Nucleus accumbens (tissue), 56 donors: ENCODE measurements at places on chromosomes 6 and 20.

GRCh38 chr6:31972709-31973350 is 892 bp upstream of the DXO start:
- DNase-seq, result no peak

GRCh38 chr6:49553384-49553783 is 2.9 kb downstream of the C6orf141 start:
- DNase-seq, result no peak

DNA sequence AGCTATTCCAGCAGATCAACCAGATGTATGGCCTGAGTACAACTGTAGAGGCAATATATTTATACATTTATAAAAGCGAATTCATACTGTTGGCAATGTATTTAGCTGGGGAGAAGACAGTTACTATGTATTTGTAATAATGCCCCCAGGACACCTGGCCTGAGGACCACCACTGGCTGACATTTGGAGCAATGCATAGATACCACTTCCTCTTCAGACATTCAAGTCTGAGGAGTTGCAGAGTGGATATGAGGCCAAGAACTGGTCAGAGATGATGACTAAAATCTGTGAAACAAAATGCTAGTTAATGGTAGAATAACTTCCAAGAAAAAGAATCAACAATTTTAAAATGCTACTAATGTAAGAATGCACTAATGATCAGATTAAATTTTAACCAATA is 462.3 kb downstream of the CDC5L start:
- DNase-seq, result no peak

DNA sequence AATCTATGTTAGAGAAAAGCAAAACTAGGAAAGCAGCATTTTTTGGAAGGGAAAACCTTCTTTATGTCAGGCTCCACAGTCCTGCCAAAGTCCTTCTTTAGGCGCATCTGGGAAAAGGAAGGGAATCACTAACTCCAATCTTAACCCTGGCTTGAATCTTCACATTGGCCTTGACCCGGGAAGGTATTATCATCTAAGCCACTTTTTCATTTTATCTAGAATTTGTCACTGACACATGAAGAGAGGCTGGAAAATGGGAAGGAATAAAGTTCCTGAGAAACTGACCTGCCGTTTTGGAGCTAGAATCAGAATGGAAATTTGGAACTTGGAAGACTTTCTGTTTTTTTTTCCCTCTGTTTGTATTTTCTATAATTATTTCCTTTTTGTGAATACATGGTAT is 53.4 kb upstream of the UTRN start:
- DNase-seq, result no peak

- no peak for DNase-seq
Measured at GRCh38 chr6:7496266-7496875, 45.1 kb upstream of the DSP start.

DNA sequence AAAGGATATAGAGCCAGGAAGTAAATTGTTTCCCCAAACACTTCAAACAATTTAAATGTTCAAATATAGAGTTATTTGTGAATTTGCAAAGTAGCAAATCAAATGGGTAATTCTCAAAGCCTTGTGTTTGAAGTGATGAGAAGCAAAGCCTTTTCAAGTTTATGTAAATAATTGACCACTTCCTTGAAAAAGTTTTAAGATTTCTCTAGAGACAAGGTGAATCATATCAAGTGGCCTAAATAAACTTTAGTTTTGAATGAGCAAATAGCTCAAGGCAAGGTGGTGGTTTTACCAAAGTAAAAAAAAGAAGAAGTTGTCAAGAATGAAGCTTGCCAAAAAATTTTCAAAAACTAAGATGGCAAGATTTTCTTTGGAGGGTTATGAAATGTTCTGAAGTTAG is 42.6 kb upstream of the IFNGR1 start:
- DNase-seq, result no peak

DNA sequence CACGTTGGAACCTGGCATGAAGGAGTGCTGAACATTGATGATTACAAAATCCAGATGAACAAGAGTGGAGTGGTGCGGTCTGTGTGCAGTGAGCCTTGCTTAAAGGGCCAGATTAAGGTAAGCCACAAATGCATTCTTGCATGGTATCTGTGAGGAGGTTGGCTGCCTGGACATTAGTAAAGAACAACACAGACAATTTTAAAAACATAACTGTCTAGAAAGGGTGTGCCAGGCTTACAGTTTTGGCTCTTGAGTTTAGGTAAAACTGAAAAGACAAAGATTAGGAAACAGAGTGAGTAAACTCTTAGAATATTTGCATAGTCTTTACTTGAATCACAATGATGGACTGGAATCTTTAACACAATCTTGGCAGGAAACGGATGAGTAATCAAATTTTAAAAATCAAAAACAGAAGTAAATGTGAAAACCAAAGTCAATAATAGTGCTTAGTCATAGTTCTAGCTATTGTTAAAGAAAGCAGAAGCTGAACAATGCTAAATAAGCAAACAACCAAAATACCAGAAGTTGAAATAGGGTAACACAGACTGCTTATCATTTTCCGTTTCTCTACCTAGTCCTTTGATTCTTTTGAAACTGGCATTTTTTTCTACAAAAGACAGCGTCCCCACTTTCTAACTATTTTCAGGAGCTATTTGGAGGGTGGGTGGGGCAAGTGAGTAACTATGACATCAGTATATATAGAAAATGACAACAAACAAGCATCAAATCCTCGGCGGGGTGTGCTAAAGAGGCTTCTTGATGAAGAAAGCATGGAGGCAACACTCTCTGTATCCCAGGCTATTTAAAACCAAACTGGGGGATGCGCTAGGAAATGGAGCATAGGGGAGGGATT is 185.8 kb upstream of the RAB32 start:
- DNase-seq, result no peak

DNA sequence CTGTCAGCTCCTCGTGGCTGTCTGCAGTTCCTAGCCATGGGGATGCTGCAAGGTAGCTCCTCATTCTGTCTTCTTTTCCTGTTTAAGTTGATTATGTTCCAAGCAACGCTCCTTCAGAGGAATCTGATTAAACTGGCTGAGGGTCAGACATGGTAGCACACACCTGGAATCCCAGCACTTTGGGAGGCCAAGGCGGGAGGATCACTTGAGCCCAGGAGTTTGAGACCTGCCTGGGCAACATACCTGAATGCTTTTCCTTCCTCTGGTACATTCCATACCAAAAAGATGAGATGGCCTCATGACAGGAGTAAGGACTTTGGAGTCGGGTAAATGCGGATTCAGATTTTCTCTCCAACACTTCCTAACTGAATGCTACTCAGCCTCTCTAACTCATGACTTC is 246.8 kb upstream of the JARID2 start:
- no peak for DNase-seq

DNA sequence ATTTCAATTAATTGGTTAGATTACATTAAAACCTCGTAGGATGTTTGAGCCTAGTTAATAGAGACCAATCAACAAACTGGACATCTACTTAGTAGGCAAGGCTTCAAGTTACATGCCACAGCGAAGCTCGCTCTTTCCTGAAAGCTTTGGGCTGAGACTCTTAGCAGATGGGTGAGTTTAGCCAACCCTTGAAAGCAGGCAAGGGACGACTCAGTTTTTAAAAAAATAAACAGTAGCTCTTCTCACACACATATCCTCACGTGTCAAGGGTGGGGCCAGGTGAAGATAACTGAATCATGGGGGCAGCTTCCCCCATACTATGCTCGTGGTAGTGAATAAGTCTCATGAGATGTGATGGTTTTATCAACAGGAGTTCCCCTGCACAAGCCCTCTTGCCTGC is 775 bp downstream of the MTFR2 start:
- no peak for DNase-seq

DNA sequence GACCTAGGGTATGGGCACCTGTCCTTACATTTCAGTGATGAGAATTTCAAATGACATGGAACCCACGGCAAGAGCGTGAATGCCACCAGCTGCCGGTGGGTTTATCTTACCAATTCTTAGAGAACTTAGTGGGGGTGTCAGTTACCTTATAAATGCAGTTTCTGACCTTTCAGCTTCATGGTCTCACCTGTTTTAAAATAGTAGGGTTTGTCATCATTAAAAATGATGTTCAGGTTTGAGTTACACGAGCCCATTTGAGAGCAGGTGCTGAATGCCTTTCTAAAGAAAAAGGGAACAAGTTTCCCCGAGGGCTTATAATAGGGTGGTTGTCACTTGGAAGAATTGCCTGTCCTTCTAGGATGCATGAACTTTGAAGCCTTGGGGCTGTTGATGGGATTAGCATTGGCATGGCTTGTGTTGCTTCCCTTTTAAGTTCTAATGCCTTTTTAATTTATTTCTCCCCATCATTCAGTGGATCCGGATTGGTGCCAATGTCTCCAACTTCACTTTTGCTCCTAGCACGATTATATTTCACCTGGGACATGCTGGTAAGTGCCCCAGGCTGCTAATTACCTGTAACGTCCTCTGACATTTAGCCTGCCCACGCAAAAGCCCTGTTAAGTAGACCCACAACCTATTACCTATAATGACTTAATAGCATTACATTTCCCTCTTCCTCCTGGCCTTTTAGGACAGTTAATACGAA is 27.9 kb downstream of the GHRH start:
- no peak for DNase-seq

DNA sequence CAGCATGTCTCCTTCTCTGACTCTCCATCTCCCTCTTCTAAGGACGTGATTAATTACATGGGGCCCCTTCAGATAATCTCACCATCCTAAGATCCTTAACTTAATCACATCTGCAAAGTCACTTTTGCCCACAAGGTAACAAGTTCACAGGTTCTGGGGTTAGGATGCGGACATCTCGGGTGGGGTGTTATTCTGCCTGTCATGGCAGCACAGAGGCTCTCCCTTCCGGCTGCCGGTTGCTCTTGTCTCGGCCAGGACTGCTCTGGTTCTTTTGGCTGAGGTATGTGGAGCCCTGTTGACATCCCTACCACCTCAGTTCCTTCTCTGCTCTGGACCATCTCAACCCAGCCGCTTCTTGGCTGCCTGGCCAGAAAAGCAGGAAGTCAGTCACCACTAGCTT is 4.2 kb upstream of the CST11 start:
- DNase-seq, result no peak

DNA sequence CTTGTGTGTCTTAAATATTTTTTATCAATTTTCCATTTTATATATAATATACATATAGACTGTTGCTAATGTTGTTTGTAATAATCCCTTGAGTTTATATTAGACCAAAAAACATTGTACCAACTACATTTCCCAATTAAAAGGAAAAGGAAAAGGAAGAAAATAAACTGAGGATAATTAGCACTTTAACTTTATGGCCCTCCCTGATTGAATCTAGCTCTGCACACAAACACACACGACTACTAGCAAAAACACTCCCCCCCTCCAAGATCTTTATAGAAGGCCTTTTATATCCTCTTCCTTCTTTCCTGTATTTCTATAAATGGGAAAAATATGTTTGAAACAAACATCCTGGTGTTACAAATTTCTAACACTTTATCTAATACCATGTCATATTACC is 276.8 kb downstream of the NKAIN2 start:
- no peak for DNase-seq

DNA sequence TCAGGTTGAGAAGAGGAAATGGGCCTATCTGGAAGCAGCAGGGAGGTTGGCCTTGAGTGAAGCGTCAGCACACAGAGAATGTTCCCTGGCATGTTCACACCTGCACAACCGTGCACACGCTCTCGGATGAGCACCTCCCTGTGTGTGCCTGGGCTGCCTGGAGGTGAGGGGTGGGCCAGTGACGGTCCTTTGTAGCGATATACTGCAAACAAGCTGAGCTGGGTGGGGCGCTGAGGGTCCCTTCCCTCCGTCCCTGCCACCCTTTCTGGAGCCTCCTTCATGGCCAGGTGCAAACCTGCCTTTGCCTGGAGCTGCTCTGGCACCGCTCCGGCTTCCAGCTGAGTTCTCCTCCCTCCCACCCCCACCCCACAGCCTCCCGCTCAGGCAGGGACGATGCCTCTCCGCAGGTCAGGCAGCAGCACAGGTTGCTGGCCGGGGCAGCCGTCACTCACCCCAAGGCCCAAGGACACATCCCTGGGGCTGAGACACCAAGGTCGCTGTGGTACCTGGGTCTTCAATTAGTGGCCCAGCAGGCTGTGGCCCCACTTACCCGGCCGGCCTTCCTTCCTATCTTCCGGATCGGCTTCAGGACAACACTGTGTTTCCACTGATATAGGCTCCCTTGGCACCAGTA is 111.6 kb downstream of the ERMARD start:
- no peak for DNase-seq

DNA sequence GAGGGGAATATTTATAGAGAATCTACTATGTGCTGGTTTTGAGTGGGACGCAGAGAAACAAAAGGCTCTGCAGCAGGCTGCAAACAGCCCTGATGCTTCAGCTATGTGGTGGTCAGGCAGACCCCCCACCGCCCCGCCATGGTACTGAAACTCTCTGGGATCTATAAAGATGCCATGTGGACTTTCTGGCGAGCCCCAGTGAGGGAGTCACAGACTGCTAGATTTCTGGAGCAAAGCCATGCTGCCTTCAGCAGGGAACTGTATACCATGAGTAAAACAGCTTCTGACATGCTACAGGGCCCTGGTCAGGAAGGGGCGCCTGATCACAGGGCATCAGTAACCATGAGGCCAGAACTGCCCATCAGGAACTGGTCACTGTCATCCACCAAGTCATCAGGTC is 19.2 kb upstream of the BPIFB1 start:
- DNase-seq, result no peak

GRCh38 chr20:6044115-6044514 is 9.7 kb downstream of the LRRN4 start:
- DNase-seq, result no peak

GRCh38 chr6:129257196-129257595 is 374.3 kb downstream of the LAMA2 start:
- no peak for DNase-seq

DNA sequence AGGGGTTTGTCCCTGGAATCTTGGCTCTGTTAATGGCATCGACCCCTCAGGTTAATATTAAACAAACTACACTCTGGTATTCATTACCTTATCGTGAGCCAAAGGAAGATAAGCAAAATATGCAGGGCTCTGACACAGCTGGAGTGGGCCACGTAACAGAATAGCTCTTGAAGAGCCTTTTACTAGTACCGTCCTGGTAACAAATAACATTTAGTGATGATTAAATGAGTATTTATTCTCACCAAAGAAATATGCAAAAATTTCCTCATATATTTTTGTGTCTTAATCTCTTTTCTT is 20.1 kb upstream of the UTRN start:
- no peak for DNase-seq

- no peak for DNase-seq
Measured at GRCh38 chr20:50590348-50590664, 80.1 kb downstream of the PTPN1 start.

DNA sequence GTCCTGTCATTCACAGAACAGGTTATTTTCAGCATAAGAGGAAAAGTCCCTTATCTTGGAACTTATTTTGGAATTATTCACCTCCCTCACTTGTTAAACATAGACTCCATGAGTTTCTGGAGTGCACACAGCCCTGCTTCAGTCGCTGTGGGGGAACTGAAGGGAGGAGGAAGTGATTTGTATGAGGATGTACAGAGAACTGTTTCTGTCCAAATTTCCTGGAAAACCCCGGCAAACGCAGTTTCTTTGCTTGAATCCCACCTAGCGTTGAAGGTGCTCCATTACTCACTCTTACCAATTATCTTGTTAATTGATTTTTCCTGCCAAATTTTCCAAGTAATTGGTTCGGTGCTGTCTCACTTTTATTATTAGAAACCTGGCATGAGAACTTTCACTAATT is 78.0 kb upstream of the AGPAT4 start:
- DNase-seq, result no peak

GRCh38 chr6:37804586-37804985 is 14.9 kb upstream of the ZFAND3 start:
- no peak for DNase-seq

GRCh38 chr6:146546443-146547043 is 2.9 kb downstream of the RAB32 start:
- DNase-seq, result no peak
